ENCODE measurements at places on chromosomes 7 and 10. TPM values are rescaled to one million over a fixed set of nuclear protein-coding genes. Genes with fewer than 3 reads are reported as not detected.

The KCNH2 gene
- not detected for total RNA-seq

The AKR1C4 gene
- total RNA-seq: not detected

The SDK1 gene
- total RNA-seq: 0.63 TPM

The TMEM176B gene
- not detected for total RNA-seq

The COBL gene
- 0.78 TPM for total RNA-seq

The CYP26A1 gene
- not detected for total RNA-seq

The SMO gene
- total RNA-seq: 10.9 TPM

The MSS51 gene
- 0.61 TPM for total RNA-seq

Measured in foreskin keratinocyte (primary cell).